ENCODE measurements at places on chromosomes 1 and 21.

- no peak for DNase-seq
Measured at GRCh38 chr1:57784356-57784755, 360.5 kb upstream of the DAB1 start.

DNA sequence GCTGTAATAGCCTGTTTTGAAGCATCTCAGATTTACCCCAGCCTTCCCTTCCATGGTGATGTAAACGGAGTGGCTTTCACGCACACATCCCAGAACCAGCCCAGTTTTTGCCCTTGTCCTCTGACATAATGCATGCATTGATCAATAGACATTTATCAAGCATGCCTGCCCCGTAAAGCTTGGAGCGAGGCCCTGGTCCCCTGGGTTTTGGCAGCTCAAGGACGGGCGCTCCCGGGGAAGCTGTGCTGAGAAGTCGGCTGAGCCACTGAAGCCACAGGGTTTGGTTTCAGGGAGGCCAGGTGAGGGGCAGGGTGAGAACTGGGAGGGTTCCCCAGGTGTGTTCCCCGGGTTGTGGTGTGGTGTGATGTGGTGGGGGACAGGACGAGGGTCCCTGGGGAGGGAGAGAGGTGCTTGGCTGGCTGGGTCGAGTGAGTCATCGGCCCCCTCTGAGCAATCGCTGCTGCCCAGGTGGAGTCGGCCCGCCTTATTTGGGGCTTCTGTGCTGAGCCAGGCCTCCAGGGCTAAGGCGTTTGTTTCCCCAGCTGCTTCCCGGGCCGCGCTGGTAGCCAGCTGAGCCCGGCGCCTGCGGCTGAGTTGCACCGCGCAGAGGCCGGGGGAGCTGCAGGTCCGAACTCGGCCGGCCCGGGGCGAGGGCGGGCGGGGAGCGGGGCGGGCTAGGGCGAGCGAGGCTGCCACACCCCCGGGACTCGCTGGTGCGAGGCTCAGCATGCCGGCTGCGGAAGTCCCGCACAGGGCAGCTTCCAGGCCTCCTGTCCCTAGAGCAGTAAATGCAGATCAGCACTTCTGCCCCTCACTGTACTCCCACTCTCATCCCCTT is 23.6 kb downstream of the ATP2B4 start:
- no peak for DNase-seq

GRCh38 chr1:66439031-66439740 is 94.8 kb upstream of the SGIP1 start:
- no peak for DNase-seq

GRCh38 chr1:98176936-98177335 is 256.1 kb upstream of the DPYD start:
- DNase-seq: no peak

- no peak for DNase-seq
Measured at GRCh38 chr1:32353431-32353830, 8.9 kb downstream of the FAM229A start.

DNA sequence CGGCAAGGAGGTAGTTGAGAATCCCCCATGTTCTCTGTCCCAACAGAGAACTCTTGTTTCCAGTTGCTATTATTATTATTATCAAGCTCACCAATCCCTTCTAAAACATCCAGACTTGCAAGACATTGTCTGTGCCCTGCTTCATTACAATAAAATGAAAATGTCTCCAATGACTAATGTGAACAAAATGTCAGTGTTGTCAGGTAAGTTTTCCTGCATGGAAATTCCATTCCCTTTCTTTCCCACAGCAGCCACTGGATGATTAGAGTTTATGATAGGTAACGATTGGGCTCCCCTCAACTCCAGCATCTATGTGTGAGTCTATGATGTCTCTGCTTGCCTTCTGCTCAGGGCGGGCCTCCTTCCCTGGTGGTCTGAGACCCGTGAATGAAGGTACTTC is 8.9 kb upstream of the DYRK1A start:
- no peak for DNase-seq

DNA sequence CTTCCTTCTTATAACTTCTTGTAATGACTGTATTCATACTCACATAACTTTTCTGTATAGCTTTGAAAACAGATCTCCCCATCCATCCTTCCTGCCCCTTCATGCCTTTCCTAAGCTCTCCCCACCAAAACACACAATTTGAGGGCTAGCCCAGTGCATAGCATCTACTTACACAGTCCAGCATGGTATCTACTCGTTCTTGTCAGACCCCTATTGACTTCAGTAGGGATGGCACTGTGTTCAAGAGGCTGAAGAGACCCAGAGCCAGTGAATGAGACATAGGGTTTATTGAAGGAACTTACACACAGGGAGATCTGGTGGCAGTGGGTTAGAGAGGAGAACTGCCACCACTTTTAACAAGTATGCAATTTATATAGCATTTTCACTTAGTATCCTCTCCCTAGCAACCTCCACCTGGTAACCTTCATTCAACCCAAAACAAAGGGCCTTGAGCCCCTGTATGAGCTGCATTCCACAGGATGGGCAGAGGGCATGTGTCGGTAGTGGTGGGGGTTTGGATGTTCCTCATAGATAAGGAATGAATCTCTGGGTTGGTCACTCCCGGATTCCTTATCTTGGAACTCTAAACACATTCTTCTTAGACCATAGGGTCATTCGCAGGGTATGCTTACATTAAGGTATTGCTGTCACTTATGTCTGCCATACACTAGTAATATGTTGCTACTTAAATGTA is 64.9 kb upstream of the GNG12 start:
- DNase-seq: no peak

DNA sequence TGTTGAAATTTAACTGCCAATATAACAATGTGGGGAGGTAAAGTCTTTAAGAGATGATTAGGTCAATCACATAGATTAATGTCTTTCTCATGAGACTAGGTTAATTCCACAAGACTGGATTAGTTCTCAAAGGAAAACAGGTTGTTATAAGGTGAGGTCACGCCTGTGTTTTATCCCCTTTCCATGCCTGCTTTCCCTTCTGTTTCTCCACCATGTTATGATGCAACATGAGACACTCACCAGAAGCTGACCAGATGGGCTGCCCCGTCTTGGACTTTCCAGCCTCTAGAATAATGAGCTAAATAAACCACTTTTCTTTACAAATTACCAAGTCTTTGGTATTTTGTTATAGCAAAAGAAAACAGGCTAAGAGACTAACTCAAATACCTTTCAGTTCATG is 70.8 kb downstream of the DDAH1 start:
- DNase-seq: no peak

DNA sequence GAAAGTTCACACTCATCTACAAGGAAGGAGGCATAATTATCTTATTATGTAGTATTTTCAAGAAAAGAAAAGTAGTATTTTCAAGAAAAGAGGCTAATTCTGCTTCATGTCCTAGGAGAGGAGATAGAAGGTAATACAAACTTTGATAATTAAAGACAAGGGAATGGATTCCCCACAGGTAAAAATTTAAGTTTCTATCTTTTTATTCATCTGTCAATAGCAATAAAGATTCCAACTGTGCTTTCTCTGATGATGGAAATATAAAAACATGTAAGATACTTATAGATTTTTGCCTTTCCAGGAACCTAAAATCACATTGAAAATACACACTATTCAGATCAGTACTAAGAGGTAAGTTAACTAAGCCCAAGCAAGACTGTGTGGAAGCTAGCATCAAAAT is at the start of gene OR2M2:
TSS of gene OR2M2 (plus strand) at position 301 of the 400 bp plus-strand sequence. CDS start 5,165 bp downstream, outside the sequence.
- DNase-seq: no peak

DNA sequence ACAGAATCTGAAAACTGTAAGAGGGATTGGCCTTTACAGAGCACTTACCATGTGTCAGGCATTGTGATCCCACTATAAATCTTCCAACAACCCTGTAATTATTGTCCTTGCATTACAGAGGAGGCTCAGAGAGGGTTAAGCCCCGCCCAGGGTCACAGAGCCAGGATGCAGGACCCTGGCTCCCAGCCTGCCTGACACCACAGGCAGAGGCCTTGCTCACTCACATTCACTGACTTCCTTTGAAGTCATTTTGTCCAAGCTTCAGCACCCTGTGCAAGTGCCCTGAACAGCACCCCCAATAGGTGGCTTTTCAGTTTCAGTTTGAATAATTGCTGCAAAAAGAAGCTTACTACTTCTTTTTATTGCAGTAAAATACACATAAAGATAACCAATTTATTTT is 256.8 kb upstream of the NFIA start:
- no peak for DNase-seq
